ENCODE measurements at places on chromosomes 11 and 22. TPM values are rescaled to one million over a fixed set of nuclear protein-coding genes. Genes with fewer than 3 reads are reported as not detected.

The NDUFS8 gene
- 220 TPM for polyA plus RNA-seq

The POU2AF1 gene
- polyA plus RNA-seq, result not detected

The MRPL21 gene
- 69.1 TPM for polyA plus RNA-seq

The ARL14EP gene
- 9.6 TPM for polyA plus RNA-seq

The MIAT gene
- 0.03 TPM for polyA plus RNA-seq

The SLC29A2 gene
- polyA plus RNA-seq, result 2.4 TPM

The MLC1 gene
- not detected for polyA plus RNA-seq

The SCGB1C1 gene
- not detected for polyA plus RNA-seq

The SLC22A6 gene
- not detected for polyA plus RNA-seq

The TRIM49 gene
- not detected for polyA plus RNA-seq

The OR2AG2 gene
- 0.13 TPM for polyA plus RNA-seq

The MACROD1 gene
- polyA plus RNA-seq, result 11.0 TPM

The GAS2 gene
- polyA plus RNA-seq, result 0.54 TPM

The PDE2A gene
- polyA plus RNA-seq, result 16.8 TPM

The SMCO4 gene
- polyA plus RNA-seq, result 14.0 TPM

The TRMT2A gene
- polyA plus RNA-seq, result 73.2 TPM

The TRIM6 gene
- polyA plus RNA-seq, result 3.3 TPM

The MYO7A gene
- 1.3 TPM for polyA plus RNA-seq

The OR4D5 gene
- not detected for polyA plus RNA-seq

The DRD4 gene
- polyA plus RNA-seq, result not detected

The PYGM gene
- polyA plus RNA-seq, result 0.10 TPM

The SNX32 gene
- 0.29 TPM for polyA plus RNA-seq

The GRAP2 gene
- not detected for polyA plus RNA-seq

The SAA1 gene
- polyA plus RNA-seq, result not detected

The SDHAF2 gene
- 128 TPM for polyA plus RNA-seq

The TOMT gene
- polyA plus RNA-seq, result 0.08 TPM

The TREH gene
- not detected for polyA plus RNA-seq

The MMP7 gene
- 0.65 TPM for polyA plus RNA-seq

The FLRT1 gene
- polyA plus RNA-seq, result not detected

The RASSF10 gene
- not detected for polyA plus RNA-seq

The LARGE2 gene
- polyA plus RNA-seq, result 0.06 TPM

The MPPED2 gene
- not detected for polyA plus RNA-seq

The CDC45 gene
- 33.2 TPM for polyA plus RNA-seq

The C1QTNF6 gene
- 23.6 TPM for polyA plus RNA-seq

The LRRC56 gene
- polyA plus RNA-seq, result 0.47 TPM

The ADM2 gene
- polyA plus RNA-seq, result 0.28 TPM

The OR52N2 gene
- not detected for polyA plus RNA-seq

The POU2AF3 gene
- not detected for polyA plus RNA-seq

The RHOD gene
- polyA plus RNA-seq, result 17.9 TPM

The CRYBB2 gene
- 0.36 TPM for polyA plus RNA-seq

The THRSP gene
- not detected for polyA plus RNA-seq
